Cerebellum (tissue), 4 donors: ENCODE measurements at places on chromosomes 1 and 21. TPM values are rescaled to one million over a fixed set of nuclear protein-coding genes. Genes with fewer than 3 reads are reported as not detected.

ADGRL4 gene
- total RNA-seq = 4.4 TPM

FCAMR gene
- not detected for total RNA-seq

- no peak for DNase-seq
Measured at GRCh38 chr1:31954607-31955283, 16.6 kb upstream of the PTP4A2 start.

GRCh38 chr1:235019471-235019870, 109.2 kb downstream of the TOMM20 start:
- no peak for DNase-seq

GRCh38 chr1:44218503-44219300, 5.4 kb downstream of the DMAP1 start:
- DNase-seq = no peak

GRCh38 chr1:173410794-173411236, 66.3 kb upstream of the PRDX6 start:
- DNase-seq = no peak

DNA sequence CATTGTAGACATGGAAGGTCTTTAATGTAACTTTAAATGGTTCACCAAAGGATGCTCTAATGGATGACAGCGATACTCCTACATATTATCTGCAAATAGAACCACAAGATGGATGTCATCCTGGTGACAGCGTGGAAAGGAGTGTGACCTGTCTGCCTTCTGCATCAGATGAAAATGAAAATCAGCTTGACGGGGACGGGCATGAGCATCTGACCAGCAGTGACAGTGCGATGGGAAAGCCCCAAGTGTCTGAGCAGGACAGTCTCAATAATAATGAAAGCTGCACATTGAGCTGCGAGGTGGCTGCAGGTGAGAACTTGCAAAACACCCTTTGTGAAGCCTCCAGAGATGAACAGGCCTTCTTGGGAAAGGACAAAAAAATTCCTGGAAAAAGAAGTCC, 25.2 kb downstream of the CNST start:
- no peak for DNase-seq

GRCh38 chr1:197989058-197989457, 71.9 kb downstream of the LHX9 start:
- DNase-seq = no peak
